ENCODE measurements at places on chromosomes 16 and 17.

- DNase-seq = no peak
Measured at GRCh38 chr17:13952009-13952750, 117.1 kb upstream of the COX10 start.

DNA sequence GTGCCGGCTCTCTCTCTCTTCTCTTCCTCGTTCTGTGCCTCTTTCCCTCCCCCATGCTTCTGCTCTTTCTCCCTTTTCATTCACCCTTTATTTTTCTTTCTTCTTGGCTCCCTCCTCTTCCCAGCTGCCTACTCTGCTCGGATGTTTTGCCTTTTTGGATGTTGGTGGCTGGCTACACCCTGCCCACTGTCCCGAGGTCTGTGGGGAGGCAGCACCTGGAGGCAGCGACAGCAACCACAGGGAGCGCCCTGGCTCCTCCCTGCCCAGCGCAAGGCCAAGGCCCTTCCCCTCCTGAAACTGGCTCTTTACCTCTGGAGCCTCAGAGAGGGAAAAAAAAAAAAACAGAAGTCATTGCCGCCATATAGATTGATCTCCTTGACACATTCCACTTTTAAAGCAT, 20.0 kb downstream of the CLUAP1 start:
- DNase-seq = no peak

DNA sequence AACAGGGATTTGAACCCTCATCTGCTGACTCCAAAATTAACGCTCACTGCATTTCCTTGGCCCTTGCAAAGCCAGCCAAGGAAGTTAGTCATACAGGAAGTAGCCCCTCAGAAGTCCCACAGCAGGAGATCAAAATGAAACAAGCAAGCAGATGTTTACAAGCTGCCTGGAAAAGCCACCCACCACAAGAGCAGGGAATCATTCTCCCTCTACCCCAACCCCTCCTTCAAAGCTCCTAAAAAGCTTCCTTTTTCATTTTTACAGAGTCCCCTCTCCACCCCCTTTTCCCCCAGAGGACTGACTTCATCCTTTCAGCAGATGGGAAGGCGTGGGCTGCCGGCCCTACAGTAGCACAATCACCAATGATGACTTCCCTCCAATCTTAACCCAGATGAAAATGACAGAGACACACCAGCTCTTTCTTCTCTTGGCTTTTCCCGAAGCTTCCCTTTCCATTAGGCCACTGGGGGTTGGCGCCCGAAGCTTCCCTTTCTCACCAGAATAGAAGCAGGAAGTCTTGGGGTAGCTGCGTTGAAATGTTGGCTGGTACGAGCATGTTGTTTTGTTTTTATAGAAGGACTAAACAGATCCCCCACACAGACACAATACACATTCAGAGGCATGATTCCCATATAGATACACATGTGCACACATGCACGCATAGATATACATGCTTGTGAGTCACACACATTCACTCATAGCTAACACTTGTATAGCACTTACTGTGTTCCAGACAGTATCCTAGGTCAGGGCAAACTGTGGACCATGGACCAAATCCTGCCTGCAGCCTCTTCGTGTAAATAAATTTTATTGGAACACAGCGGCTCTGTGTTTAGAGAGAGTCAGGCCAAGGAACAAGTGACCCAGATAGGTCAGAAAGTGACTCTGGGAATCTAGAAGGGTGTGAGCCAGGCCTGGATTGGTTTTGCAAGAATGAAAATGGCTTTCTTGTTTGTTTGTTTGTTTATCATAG, 17.4 kb downstream of the ITPRIPL2 start:
- DNase-seq = peak; percentile 60

GRCh38 chr17:1764284-1764683, 2.4 kb downstream of the SERPINF1 start:
- peak; percentile 55 for DNase-seq

DNA sequence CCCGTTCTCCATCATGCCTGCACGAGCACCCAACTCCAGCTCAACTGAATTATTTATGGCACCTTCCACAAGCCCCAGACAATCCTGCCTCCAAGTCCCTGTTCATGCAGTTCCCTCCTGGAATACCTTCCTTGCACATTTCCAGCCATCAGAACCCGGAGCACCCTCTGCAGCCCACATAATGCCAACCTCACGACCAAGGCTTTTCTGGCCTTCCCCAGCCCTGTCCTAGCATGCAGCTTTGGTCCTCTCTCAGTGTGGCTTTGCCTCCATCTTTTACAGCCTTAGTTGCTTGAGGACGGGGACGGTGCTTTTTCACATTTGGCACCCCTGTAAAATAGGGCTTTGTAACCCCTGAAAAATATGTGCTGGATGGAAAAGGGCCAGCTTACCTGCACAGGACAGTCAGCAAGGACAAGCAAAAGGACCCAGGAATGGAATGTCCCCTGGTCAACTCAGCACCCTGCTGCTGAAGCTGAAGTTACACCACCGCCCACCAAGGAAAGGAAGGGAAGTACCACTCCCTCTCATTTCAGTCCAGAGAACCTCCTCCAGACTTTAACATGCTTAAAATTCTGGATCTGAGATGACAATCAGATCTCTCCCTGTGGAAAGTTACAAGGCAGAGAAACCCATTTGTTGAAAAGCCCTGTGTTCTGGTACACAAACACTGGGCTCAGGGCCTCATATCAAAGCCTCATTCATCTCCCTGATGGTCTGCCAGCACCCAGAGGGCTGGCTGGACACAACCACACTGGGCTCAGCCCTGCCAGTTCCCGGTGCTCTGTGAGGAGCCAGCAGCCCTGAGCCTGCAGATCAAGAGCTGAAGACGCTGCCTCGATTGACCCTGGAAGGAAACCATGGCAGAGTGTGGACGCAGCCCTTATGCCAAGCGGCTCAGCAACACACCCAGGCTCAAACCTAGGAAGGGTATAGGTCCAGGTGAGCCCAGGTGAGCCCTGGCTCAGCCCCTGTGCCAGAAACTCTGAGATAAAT, 2.9 kb downstream of the SLC39A11 start:
- no peak for DNase-seq

DNA sequence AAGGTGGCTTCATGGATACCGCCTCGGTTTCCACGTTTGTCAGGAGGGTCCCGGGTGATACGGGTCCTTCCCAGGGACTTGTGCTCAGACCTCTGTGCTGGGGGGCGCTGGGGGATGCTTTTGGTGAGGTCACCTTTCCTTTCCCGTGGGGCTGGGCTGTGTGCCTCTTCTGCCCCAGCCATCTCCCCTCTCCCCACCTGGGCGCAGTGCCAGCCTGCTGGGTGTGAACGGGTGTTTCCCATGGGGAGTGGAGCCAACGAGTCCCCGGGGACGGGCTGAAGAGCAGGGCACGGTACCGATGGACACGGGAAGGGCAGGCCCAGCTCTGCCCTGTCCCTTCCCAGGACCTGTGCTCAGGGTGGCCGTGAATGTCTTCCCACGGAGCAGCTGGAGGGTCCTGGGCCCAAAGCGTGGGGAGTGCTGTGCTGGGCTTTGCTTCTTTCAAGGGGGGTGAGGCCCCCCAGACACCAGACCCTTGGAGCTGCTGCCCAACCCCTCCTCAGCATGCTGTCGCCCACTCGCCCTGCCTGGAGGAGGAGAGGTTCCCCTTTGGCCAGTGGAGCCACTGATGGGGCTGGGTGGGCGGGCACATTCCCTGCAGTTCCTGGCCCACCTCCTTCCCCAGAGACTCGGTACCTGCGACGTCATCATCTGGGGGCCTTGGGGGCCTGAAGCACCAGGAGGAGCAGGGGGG, 15.5 kb downstream of the TELO2 start:
- DNase-seq = no peak

GRCh38 chr16:31106509-31107464, 1.4 kb upstream of the BCKDK start:
- no peak for DNase-seq

GRCh38 chr17:68686108-68686988, 85.2 kb upstream of the FAM20A start:
- DNase-seq = no peak

DNA sequence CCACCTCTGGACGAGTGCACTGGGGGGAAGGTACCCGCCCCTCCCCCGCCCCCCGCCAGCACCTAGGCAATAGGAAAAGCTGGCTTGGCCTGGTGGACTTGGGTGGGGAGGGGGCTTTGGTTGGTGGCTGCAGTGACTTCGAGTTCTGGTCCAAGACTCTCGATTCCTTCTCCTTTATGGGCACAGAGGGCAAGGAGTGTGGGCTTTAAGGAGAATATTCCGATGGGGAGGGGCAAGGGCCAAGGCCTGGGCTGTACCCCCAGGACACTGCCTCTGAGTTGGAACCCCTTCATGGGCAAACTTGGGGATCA, 409 bp downstream of the ACSF2 start:
- no peak for DNase-seq

DNA sequence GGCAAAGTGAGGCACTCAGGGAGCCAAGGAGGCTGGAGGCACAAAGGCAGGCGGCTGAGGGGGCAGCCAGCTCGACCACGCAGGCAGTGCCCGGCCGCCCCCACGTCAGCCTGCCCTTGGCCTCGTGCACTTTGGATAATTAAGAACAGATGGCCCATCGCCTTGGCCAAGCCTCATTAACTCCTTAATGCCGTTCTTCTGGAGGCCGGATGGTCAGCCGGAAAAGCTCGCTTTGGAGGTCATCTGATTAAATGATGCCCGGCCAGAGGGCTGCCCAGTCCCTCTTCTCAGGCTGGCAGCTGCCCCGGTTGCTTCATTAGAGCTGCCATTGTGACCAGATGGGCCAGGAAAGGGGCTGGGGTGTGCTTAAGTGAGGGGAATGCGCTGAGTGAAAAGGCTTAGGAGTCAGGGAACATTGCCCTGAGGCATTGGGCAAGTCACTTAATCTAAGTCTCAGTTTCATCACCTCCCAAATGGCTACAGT, 364.0 kb downstream of the NPIPA8 start:
- no peak for DNase-seq

- DNase-seq = peak; percentile 73
Measured at GRCh38 chr16:56950881-56951771, 10.6 kb upstream of the CETP start.

GRCh38 chr16:78894886-78895285, 705.7 kb downstream of the MAF start:
- peak; percentile 55 for DNase-seq

GRCh38 chr17:68437979-68438822, 19.1 kb downstream of the WIPI1 start:
- DNase-seq = peak; percentile 77

- no peak for DNase-seq
Measured at GRCh38 chr17:57470906-57471305, 214.6 kb downstream of the MSI2 start.

- no peak for DNase-seq
Measured at GRCh38 chr17:44353672-44354331, 8.7 kb downstream of the GRN start.

DNA sequence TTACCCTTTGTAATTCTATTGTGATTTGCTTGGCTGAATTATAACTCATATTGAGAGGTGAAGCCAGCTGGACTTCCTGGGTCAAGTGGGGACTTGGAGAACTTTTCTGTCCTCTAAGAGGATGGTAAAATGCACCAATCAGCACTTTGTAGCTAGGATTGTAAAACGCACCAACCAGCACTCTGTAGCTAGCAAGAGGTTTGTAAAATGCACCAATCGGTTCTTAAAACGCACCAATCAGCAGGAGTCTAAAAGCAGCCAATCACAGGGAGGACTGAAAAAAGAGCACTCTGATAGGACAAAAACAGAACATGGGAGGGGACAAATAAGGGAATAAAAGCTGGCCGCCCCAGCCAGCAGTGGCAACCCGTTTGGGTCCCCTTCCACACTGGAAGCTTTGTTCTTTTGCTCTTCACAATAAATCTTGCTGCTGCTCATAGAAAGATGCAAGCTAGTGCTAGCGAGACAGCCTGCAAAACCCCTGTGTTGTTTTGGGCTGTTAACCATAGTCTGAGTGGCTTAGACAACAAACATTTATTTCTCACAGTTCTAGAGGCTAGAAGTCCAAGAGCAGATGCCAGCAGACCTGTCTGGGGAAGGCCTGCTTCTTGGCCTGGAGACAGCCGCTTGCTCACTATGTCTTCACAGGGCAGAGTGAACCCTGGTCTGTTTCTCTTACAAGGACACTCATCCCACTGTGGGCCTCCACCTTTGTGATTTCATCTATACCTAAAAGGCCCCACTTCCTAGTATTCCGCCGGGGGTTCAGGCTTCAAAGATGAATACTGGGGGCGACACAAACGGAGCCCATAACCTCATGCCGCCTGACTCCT, 39.0 kb upstream of the CRISPLD2 start:
- DNase-seq = no peak

DNA sequence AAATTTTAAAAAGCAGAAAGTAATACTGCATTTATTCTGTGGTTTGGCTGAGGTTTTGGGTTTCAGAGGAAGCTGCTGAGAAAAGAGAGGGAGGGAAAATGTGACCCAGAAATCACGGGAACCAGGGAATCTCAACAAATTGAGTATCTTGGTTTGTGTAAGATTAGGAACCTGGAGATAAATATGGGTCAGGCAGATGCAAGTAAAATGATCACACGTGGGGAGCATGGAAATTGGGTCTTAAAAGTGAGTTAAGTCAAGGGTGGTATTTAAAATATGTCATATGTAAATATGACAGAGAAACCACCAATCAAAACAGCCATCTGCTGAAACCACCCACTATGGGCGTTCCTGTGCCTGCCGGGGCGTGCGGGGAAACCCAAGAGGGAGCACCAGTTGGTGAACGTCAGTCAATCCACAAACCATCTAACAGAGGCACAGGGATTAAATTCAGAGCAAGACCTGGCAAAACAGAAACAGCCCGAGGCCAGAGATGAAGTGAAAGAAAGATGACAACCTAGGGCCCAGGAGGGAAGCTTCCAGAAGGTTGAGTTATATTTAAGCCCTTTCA, 33.4 kb downstream of the CDH13 start:
- peak; percentile 40 for DNase-seq

- DNase-seq = no peak
Measured at GRCh38 chr16:89184933-89185794, 13.6 kb downstream of the CDH15 start.

DNA sequence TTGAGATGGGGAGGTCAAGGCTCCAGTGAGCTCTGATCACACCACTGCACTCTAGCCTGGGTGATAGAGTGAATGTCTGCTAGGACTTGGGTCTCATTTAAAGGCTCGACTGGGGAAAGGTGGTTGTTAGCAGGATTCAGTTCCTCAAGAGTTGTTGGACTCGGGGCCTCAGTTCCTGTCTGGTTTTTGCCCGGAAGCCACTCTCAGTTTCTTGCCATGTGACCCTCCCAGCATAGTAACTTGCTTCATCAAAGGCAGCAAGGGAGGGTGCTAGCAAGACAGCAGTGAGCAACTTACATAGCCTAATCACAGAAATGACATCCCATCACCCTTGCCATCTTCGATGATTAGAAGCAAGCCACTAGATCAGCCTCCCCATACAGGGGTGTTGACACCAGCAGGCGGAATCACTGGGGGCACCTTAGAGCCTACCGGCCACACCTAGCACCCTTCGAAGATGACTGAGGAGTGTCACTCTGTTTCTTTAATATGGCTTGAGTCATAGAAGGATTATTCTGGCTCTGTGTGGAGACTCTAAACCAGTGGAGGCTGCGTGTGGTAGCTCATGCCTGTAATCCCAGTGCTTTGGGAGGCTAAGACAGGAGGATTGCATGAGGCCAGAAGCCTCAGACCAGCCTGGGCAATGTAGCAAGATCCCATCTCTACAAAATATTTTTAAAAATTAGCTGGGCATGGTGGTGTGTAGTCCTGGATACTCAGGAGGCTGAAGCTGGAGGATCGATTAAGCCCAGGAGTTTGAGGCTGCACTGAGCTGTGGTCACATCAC, 13.2 kb upstream of the SCNN1B start:
- no peak for DNase-seq

- no peak for DNase-seq
Measured at GRCh38 chr17:72587156-72587555, 466.3 kb downstream of the SOX9 start.

- DNase-seq = no peak
Measured at GRCh38 chr17:37116671-37117185, 168.0 kb downstream of the AATF start.

- DNase-seq = no peak
Measured at GRCh38 chr17:44547625-44548267, 9.5 kb upstream of the FZD2 start.

- DNase-seq = no peak
Measured at GRCh38 chr16:29714972-29715371, 30.8 kb downstream of the C16orf54 start.

Data from activated CD4-positive, alpha-beta T cell treated with anti-CD3 and anti-CD28 coated beads, Interleukin-10, Interleukin-2, amounts not matched to agents 100 ng/mL and 50 ng/mL, durations not matched to agents 16 hours and 8 hours (primary cell).